Stimulated activated CD4-positive, alpha-beta T cell treated with anti-CD3 and anti-CD28 coated beads, Interleukin-4, amount 100 ng/mL, for 48 hours (primary cell): ENCODE measurements at places on chromosomes 16 and 17.

GRCh38 chr16:29148867-29149272 is 164.0 kb downstream of the LAT start:
- DNase-seq: peak; percentile 32

DNA sequence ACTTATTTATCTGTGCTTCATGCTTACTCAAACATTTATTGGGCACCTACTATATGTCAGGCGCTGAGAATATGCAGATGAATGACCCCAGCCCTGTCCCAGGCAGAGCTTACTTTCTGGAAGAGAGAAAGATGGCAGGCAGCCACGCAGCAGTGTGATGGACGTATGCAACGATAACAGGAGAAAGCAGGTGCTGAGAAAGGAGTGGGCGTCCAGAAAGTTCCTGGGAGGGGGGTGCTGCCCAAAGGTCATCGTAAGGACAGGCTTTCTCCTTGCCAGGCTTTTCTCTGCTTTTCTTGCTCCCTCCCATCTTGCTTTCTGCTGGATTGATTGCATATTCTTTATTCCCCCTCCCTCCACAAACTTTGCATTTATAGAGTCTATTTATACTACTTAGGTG is 124.5 kb downstream of the GAS7 start:
- DNase-seq: no peak

DNA sequence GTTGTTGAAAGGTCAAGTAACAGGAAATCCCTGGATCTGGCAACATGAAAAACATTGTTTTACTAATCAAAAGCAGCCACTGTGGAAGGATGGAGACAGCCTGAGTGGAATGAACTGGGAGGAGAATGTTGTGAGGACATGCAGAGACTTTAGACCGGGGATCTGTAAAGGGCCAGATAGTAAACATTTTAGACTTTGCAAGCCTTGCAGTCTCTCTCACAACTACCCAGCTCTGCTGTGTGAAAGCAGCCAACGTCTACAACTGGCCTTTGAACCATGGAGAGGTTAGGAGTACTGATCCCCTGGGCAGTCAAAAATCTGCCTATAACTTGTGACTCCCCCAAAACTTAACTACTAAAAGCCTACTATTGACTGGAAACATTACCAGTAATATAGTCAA is 41.5 kb upstream of the TOM1L1 start:
- DNase-seq: no peak

DNA sequence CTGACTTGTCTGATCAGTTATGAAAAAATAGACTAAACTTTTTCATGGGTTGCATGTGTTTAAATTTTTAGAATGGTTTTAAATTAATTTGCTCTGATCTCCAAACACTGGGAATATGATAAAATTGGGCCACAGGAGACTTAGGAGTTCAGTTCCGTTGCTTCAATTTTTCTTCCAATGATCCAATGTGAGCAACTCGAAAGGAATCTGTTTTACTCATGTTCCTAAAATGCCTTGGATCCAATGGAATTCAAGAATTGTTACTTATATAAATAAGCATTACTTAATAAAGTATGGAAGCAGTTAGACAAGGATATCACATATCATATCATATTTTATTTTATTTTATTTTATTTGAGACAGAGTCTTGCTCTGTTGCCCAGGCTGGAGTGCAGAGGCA is 56.0 kb upstream of the NACA2 start:
- no peak for DNase-seq

- DNase-seq: no peak
Observed at GRCh38 chr17:62765351-62765750, 42.8 kb downstream of the MARCHF10 start.

DNA sequence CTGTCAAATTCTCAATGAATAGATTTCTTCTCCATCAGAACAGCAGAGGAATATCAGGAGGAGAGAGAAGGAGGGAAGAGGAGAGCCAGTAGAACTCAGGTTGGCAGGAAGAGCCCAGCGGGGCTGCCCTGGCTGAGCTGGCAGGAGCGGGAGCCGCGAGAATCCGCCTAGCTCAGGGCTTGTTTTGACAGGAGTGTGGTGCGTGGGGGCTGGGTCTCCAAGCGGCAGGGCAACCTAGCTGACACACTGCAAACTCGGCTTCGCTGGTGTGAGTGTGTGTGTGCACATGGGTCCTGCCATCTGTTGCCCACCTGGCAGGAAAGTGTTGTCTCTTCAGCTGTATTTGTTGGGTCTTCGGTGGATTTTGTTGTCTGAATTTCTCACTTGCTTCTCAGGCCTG is 27.9 kb upstream of the BCAR1 start:
- no peak for DNase-seq
